WTC11 (cell line): ENCODE measurements at places on chromosomes 5 and 9. TPM values are rescaled to one million over a fixed set of nuclear protein-coding genes. Genes with fewer than 3 reads are reported as not detected.

The OLFM1 gene
- 31.8 to 37.6 TPM (median 31.9 TPM) in 3 replicates for total RNA-seq

The PRRC1 gene
- 58.7 to 77.9 TPM (median 61.7 TPM) in 3 replicates for total RNA-seq

The MEGF10 gene
- total RNA-seq: 17.9 to 24.5 TPM (median 20.8 TPM) in 3 replicates

The COL15A1 gene
- total RNA-seq: 0.22 to 0.44 TPM (median 0.39 TPM) in 3 replicates

The RLN1 gene
- total RNA-seq: 0.66 to 0.89 TPM (median 0.87 TPM) in 3 replicates

The CBY3 gene
- total RNA-seq: 0.25 to 0.37 TPM (median 0.25 TPM) in 3 replicates

The NTNG2 gene
- total RNA-seq: 3.1 to 4.2 TPM (median 3.3 TPM) in 3 replicates

The SLC36A2 gene
- total RNA-seq: not detected in 3 replicates

The GARIN3 gene
- not detected in 3 replicates for total RNA-seq

The IGFBPL1 gene
- total RNA-seq: 36.7 to 44.9 TPM (median 42.6 TPM) in 3 replicates

The ZNG1C gene
- 22.2 to 27.4 TPM (median 22.5 TPM) in 3 replicates for total RNA-seq

The NRG2 gene
- 0.44 to 0.73 TPM (median 0.46 TPM) in 3 replicates for total RNA-seq

The CSNK1G3 gene
- total RNA-seq: 50.6 to 53.1 TPM (median 51.2 TPM) in 3 replicates

The FBLL1 gene
- total RNA-seq: 4.8 to 7.0 TPM (median 5.3 TPM) in 3 replicates

The NR2F1-AS1 gene
- total RNA-seq: 0.76 to 1.7 TPM (median 1.5 TPM) in 3 replicates

The MPDZ gene
- 38.1 to 39.3 TPM (median 38.5 TPM) in 3 replicates for total RNA-seq

The TLX3 gene
- 0.11 to 0.16 TPM in 2 of 3 replicates, not detected in the other for total RNA-seq

The GPR21 gene
- total RNA-seq: 0.63 to 0.66 TPM in 2 of 3 replicates, not detected in the other

The TAF1L gene
- 0.02 to 0.09 TPM in 2 of 3 replicates, not detected in the other for total RNA-seq

The SLC6A19 gene
- 0.04 to 0.05 TPM in 2 of 3 replicates, not detected in the other for total RNA-seq

The NRARP gene
- 46.7 to 52.4 TPM (median 51.5 TPM) in 3 replicates for total RNA-seq

The ARID3C gene
- 0.14 to 0.23 TPM (median 0.15 TPM) in 3 replicates for total RNA-seq

The WDR38 gene
- total RNA-seq: not detected in 3 replicates

The PCDHA1 gene
- total RNA-seq: 2.2 to 2.7 TPM (median 2.4 TPM) in 3 replicates

The SURF1 gene
- 33.3 to 36.4 TPM (median 35.6 TPM) in 3 replicates for total RNA-seq

The KIF3A gene
- 10.1 to 12.5 TPM (median 12.1 TPM) in 3 replicates for total RNA-seq

The HARS1 gene
- total RNA-seq: 51.9 to 55.6 TPM (median 52.5 TPM) in 3 replicates

The SLC6A7 gene
- total RNA-seq: 0.04 TPM in 1 of 3 replicates, not detected in the others

The SLC9A3 gene
- total RNA-seq: 1.2 to 1.7 TPM (median 1.6 TPM) in 3 replicates

The PCDHB15 gene
- 7.7 to 8.7 TPM (median 8.4 TPM) in 3 replicates for total RNA-seq

The TUSC1 gene
- total RNA-seq: 6.0 to 6.4 TPM (median 6.0 TPM) in 3 replicates

The KIF12 gene
- total RNA-seq: 3.0 to 4.0 TPM (median 3.1 TPM) in 3 replicates

The RNF183 gene
- 0.17 to 0.25 TPM (median 0.25 TPM) in 3 replicates for total RNA-seq

The DMRT3 gene
- total RNA-seq: not detected in 3 replicates

The LIX1 gene
- total RNA-seq: not detected in 3 replicates

The IFNK gene
- not detected in 3 replicates for total RNA-seq

The HRH2 gene
- 9.3 to 12.7 TPM (median 12.2 TPM) in 3 replicates for total RNA-seq

The FOXD4L4 gene
- 0.14 TPM in 1 of 3 replicates, not detected in the others for total RNA-seq

The GLRA1 gene
- total RNA-seq: not detected in 3 replicates

The ACOT12 gene
- total RNA-seq: 0.16 TPM in 1 of 3 replicates, not detected in the others

The IFNA2 gene
- not detected in 3 replicates for total RNA-seq

The ADRB2 gene
- total RNA-seq: 1.1 to 1.3 TPM (median 1.2 TPM) in 3 replicates

The STARD4 gene
- total RNA-seq: 48.5 to 56.0 TPM (median 53.8 TPM) in 3 replicates

The ARL14EPL gene
- total RNA-seq: not detected in 3 replicates

The NUTM2F gene
- 0.15 to 0.55 TPM in 2 of 3 replicates, not detected in the other for total RNA-seq
